ENCODE measurements at places on chromosomes 7 and 10.

GRCh38 chr7:156604836-156605695 lies 35.5 kb upstream of the RNF32 start:
- H3K27ac ChIP-seq, result no peak overlapping the region
- DNase-seq, result no peak

GRCh38 chr7:66297579-66297978 lies 92.4 kb downstream of the TPST1 start:
- H3K27me3 ChIP-seq, result no peaks in the 10 kb centered on the region
- no peak overlapping the region for H3K27ac ChIP-seq
- H3K36me3 ChIP-seq, result no peaks in the 10 kb centered on the region
- no peak overlapping the region for H3K4me3 ChIP-seq

DNA sequence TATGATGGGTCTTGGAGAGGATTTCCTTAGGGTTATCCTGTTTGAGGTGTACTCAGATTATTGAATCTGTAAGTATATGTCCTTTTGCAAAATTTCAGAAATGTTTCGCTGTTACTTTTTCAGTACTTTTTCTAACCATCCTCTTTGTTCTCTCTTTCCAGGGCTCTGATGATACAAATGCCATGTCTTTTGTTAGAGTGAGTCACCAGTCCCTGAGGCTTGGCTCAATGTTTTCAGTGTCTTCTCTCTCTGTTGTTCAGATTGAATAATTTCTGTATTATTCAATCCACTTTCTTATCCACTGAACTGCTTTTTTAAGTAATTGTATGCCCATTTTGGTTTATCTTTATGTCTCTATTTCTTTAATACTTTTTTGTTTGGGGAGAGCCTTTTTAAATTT lies 449.4 kb downstream of the TNS3 start:
- no peaks in the 10 kb centered on the region for H3K27me3 ChIP-seq
- H3K27ac ChIP-seq, result no peak overlapping the region
- H3K4me3 ChIP-seq, result no peak overlapping the region
- H3K4me1 ChIP-seq, result no peaks in the 10 kb centered on the region
- H3K36me3 ChIP-seq, result no peaks in the 10 kb centered on the region

DNA sequence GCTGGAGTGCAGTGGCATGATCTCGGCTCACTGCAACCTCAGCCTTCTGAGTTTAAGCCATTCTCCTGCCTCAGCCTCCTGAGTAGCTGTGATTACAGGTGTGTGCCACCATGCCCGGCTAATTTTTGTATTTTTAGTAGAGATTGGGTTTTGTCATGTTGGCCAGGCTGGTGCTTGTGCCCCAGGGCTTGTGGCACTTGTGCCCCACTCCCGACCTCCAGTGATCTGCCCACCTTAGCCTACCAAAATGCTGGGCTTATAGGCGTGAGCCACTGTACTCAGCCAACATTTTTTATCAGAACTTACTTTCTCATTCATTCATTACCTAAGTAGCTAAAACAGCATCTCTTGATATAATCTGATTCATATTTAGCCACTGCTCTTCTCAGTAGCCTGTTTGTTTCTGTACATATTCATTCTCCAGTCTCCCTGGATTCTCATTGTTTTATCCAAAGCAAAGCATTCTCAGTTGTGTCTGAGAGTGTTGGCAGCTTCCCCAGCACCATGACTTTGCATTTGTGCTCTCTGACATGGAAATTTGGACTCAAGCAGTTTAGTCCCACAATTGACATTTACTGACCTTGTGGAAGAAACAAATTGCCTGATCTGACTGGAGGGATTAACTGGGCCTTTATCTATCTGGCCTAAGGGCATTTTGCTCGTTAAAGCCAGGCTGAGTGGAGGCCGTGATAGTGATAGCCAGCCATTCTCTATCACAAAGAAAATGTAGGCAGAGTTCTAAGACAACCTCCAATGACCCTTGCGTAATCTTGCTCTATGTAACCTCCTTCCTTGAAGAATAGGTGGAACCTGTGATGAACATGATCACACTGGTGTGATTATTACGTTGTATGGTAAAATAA lies 44.9 kb downstream of the AKR1B15 start:
- DNase-seq, result no peak
- H3K27me3 ChIP-seq, result no peaks in the 10 kb centered on the region
- no peak overlapping the region for H3K27ac ChIP-seq
- no peaks in the 10 kb centered on the region for H3K4me1 ChIP-seq
- H3K36me3 ChIP-seq, result no peaks in the 10 kb centered on the region

GRCh38 chr10:116785867-116786266 lies 43.5 kb upstream of the HSPA12A start:
- H3K4me1 ChIP-seq, result peaks cover 17% of the 10 kb centered on the region
- no peaks in the 10 kb centered on the region for H3K36me3 ChIP-seq
- no peak overlapping the region for H3K27ac ChIP-seq

GRCh38 chr7:5491251-5492019 lies 67.8 kb upstream of the TNRC18 start:
- H3K27me3 ChIP-seq, result no peaks in the 10 kb centered on the region
- H3K27ac ChIP-seq, result no peak overlapping the region
- no peak for DNase-seq
- H3K4me1 ChIP-seq, result peaks cover 8% of the 10 kb centered on the region

- DNase-seq, result no peak
- peaks cover 5% of the 10 kb centered on the region for H3K36me3 ChIP-seq
- H3K27me3 ChIP-seq, result peaks cover 9% of the 10 kb centered on the region
- H3K27ac ChIP-seq, result no peak overlapping the region
- H3K4me3 ChIP-seq, result no peak overlapping the region
These were observed 40.8 kb upstream of the HECW1 start for GRCh38 chr7:43071604-43072003.

- H3K27me3 ChIP-seq, result no peaks in the 10 kb centered on the region
- H3K4me3 ChIP-seq, result no peak overlapping the region
- H3K36me3 ChIP-seq, result peaks cover 5% of the 10 kb centered on the region
- no peak for DNase-seq
- H3K4me1 ChIP-seq, result peaks cover 40% of the 10 kb centered on the region
- no peak overlapping the region for H3K27ac ChIP-seq
These were observed 26.0 kb downstream of the ADD3 start for GRCh38 chr10:110033701-110034235.

DNA sequence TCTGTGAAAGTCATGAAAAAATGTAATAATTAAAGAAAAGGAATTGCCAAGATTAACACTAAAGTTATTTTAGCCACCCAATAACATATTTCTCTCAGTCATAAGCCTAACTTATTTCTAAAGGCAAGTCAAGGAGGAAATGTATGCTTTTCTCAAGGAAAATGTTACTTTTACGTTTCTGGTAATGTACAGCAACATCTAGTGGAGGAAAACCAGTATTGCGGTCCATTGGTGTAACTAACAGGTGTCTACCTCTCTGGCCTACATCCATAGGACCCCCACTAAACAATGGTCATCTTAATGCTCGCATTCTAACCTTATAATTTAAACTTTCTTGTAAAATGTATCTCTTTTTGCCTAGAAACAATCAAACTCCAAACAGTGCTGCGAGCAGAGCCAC lies 437.5 kb downstream of the KIF20B start:
- no peak for DNase-seq
- H3K27ac ChIP-seq, result no peak overlapping the region
- no peak overlapping the region for H3K4me3 ChIP-seq
- no peaks in the 10 kb centered on the region for H3K27me3 ChIP-seq
- no peaks in the 10 kb centered on the region for H3K4me1 ChIP-seq
- H3K36me3 ChIP-seq, result no peaks in the 10 kb centered on the region

DNA sequence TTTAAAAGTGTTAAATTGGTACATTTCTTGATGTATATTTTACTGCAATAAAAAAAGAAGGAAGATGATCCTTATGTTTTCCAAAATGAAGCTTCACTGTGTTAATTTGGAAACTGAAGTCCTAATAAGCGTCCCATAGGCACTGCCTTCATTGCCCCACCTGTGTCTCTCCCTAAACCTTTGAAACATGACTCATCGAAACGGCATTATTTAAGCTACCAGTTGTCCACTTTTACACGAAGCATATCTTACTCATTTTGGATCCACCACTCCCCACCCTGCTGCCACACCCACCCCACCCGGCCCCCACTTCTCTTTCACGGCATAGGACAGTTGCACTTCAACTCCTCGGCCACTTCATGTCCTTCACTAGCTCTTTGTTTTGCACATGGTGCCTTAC lies 85.5 kb downstream of the KIAA1549 start:
- no peaks in the 10 kb centered on the region for H3K36me3 ChIP-seq
- no peak overlapping the region for H3K4me3 ChIP-seq
- peaks cover 23% of the 10 kb centered on the region for H3K27me3 ChIP-seq

- H3K4me1 ChIP-seq, result no peaks in the 10 kb centered on the region
- H3K4me3 ChIP-seq, result no peak overlapping the region
- H3K36me3 ChIP-seq, result no peaks in the 10 kb centered on the region
- DNase-seq, result no peak
These were observed 7.7 kb downstream of the RUNDC3B start for GRCh38 chr7:87635921-87636320.

DNA sequence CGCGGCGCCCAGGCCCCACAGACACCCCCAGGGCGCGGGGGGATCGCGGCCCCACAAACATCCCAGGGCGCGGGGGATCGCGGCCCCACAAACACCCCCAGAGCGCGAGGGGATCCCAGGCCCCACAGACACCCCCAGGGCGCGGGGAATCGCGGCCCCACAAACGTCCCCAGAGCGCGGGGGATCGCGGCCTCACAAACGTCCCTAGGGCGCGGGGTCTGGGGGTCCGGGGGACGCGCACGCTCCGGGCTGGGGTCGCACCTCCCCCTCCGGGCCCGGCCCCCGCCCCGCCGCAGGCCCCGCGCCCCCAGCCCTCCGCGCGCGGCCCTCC lies 382 bp downstream of the DIP2C start:
- no peaks in the 10 kb centered on the region for H3K4me1 ChIP-seq
- H3K36me3 ChIP-seq, result no peaks in the 10 kb centered on the region
- H3K27me3 ChIP-seq, result peaks cover 15% of the 10 kb centered on the region
- H3K27ac ChIP-seq, result no peak overlapping the region
- H3K4me3 ChIP-seq, result no peak overlapping the region

DNA sequence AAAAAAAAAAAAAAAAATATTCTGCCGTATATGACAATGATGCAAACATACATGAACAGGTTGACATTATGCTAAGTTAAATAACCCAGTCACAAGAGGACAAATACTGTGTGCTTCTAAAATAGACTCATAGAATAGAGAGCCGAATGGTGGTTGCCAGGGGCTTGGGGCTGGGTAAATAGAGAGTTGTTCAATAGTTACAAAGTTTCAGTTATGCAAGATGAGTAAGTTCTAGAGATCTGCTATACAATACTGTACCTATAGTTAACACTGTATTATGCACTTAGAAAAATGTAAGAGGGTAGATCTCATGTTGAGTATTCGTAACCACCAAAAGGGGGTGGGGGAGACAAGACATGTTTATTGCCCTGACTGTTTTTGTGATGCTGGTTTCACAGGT lies 77.1 kb upstream of the GNAI1 start:
- H3K27me3 ChIP-seq, result no peaks in the 10 kb centered on the region
- no peaks in the 10 kb centered on the region for H3K4me1 ChIP-seq

DNA sequence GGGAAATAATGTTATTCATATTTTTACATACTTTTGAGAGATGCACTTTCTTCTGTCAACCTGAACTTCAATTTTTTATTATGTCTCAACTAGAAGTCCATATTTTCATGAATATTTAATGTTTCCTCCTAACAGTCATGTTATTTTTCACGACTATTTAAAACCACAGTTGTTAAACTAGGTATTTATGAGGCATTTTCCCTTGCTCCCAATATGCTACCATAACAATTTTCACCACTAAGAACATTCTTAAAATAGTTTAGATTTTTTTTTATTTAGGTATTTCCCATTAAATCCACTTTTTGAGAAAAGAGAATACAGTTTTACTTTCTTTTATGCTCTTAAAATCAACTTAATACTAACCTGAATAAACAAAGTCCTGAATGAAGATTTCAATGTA lies 89.4 kb downstream of the JAZF1 start:
- H3K27ac ChIP-seq, result no peak overlapping the region
- no peak overlapping the region for H3K4me3 ChIP-seq
- no peaks in the 10 kb centered on the region for H3K36me3 ChIP-seq
- H3K4me1 ChIP-seq, result no peaks in the 10 kb centered on the region

DNA sequence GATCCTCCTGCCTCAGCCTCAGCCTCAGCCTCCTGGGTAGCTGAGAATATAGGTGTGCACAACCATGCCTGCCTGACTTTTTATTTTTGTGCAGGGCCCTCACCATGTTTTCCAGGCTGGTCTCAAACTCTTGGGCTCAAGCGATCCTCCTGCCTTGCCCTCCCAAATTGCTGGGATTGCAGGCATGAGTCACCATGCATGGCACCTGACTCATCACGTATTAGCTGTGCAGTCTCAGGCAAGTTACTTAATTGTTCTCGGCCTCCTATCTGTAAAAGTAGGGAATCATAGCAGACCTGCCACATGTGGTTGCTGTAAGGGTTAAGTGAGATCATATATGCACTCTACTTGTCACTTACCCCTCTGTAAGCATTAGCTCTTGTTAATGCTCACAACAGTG lies 117.2 kb downstream of the ANLN start:
- no peak overlapping the region for H3K4me3 ChIP-seq
- no peaks in the 10 kb centered on the region for H3K36me3 ChIP-seq
- peaks cover 7% of the 10 kb centered on the region for H3K27me3 ChIP-seq
- H3K27ac ChIP-seq, result no peak overlapping the region
- H3K4me1 ChIP-seq, result no peaks in the 10 kb centered on the region

DNA sequence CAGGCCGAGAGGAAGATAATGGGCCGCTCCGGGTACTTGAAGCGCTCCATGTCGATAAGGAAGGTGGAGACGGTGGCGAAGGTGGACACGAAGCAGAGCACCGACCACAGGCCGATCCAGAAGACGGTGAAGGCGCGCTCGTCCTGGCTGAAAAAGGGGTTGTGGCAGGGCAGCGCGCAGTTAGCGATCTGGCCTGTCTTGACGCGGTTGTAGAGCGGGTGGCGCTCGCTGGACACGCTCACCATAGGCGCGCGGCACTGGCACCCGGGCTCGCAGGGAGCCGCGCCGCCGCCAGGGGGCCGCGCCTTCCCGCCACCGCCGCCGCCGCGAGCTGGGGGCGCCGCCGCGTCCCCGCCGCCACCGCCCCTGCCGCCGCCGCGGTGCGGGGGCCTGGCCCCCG lies 1.6 kb downstream of the FZD8 start:
- H3K4me1 ChIP-seq, result peaks cover 14% of the 10 kb centered on the region
- H3K27me3 ChIP-seq, result peaks cover 69% of the 10 kb centered on the region
- no peak for DNase-seq
- no peak overlapping the region for H3K27ac ChIP-seq
- H3K36me3 ChIP-seq, result peaks cover 1% of the 10 kb centered on the region

DNA sequence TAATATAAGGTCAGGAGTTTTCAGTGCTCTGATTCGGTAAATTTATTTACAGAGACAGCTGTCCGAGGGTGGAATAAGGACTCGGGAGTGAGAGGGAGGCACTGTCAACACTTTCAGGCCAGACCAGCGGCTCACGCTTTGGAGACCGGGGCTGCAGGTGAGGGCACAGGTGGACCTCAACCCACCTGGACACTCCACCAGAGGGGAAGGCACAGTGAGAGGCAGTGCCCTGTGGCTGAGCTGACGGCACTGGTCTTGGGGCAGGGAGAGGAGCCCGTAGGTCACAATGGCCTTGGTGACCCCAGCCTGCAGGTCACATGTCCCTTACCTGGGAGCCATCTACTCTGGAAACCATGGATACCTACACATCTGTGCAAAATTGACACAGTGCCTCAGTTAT lies 315.1 kb downstream of the ADARB2 start:
- DNase-seq, result no peak
- no peak overlapping the region for H3K27ac ChIP-seq
- H3K27me3 ChIP-seq, result peaks cover 26% of the 10 kb centered on the region
- H3K36me3 ChIP-seq, result no peaks in the 10 kb centered on the region
- H3K4me3 ChIP-seq, result no peak overlapping the region
